ENCODE measurements at places on chromosomes 2 and 18. TPM values are rescaled to one million over a fixed set of nuclear protein-coding genes. Genes with fewer than 3 reads are reported as not detected.

Gene INHBB
- total RNA-seq, result 0.24 TPM

Gene EVX2
- total RNA-seq, result not detected

Gene MDH1B
- total RNA-seq, result 1.2 TPM

Gene SCN3A
- 0.36 TPM for total RNA-seq

Gene LRRTM4
- 0.10 TPM for total RNA-seq

Gene KCNK3
- 2.3 TPM for total RNA-seq

Gene C2orf42
- total RNA-seq, result 26.5 TPM

Gene PAIP2B
- total RNA-seq, result 0.49 TPM

Gene PROC
- total RNA-seq, result not detected

Gene GPR39
- 39.9 TPM for total RNA-seq

Gene GMPPA
- total RNA-seq, result 91.9 TPM

Gene FAP
- total RNA-seq, result 142 TPM

Gene ANKMY1
- total RNA-seq, result 4.0 TPM

Gene NEUROD1
- total RNA-seq, result not detected

Gene GRP
- not detected for total RNA-seq

Gene REG1B
- not detected for total RNA-seq

Gene CROCC2
- total RNA-seq, result 0.12 TPM

Gene EPB41L3
- total RNA-seq, result 5.8 TPM

Gene CCDC141
- 0.88 TPM for total RNA-seq

Gene OR6B2
- not detected for total RNA-seq

Gene NPPC
- total RNA-seq, result 0.59 TPM

Gene APOB
- not detected for total RNA-seq

Gene FABP1
- not detected for total RNA-seq

Gene KIF3C
- 10.5 TPM for total RNA-seq

Measured in RPMI7951 (cell line).